Activated naive CD4-positive, alpha-beta T cell treated with anti-CD3 and anti-CD28 coated beads for 36 hours (primary cell): ENCODE measurements at places on chromosomes 5 and 9.

DNA sequence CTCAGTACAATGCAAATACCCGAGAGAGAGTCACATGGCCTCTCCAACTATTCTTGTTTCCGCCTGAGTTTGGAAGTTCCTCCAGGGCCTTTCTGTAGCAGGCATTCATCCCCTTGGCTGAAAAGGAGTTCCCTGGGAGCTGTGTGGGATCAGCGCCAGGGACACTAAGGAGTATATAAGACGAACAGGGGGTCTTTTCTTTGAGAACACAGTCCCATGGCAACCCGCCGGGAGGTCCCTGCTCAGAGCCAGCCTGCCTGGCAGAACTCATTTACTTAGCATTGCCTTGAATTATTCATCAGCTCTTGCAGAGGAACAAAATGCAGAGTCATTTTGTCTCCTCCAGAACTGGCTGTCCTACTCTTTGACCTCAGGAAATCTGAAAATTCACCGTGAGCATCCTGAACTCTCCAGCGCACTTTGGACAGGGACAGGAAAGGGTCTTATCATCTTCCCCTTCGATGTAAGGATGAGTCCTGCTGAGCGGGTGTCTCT lies 120.4 kb upstream of the OSMR start:
- H3K36me3 ChIP-seq, result no peaks in the 10 kb centered on the region
- no peak overlapping the region for H3K4me3 ChIP-seq
- H3K4me1 ChIP-seq, result no peaks in the 10 kb centered on the region
- peaks cover 7% of the 10 kb centered on the region for H3K27me3 ChIP-seq
- DNase-seq, result no peak

GRCh38 chr9:134344068-134344799 lies 18.0 kb downstream of the RXRA start:
- H3K27ac ChIP-seq, result no peak overlapping the region
- H3K27me3 ChIP-seq, result no peaks in the 10 kb centered on the region
- H3K4me3 ChIP-seq, result no peak overlapping the region
- no peaks in the 10 kb centered on the region for H3K36me3 ChIP-seq

DNA sequence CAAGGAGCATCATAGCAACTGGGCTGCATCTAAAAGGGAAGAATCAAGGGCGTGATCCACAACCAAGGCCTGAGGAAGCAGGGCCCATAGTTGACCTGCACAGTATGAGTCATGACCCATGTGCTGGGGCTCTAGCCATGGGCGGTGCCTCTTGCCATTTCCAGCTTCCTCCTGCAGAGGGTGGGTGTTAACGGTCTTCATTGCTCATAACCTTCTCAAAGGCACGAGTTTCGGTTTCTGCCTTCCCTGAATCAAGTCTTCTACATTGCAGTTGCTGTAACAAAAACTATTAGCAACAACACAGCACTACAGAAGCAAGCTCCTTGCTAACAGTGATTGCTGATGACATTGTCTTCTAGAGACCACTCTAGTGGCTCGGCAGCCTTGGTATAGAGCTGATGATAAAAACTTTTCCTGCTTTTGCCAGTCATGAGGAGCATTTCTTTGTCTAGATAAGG lies 66.9 kb downstream of the CTSL start:
- H3K27me3 ChIP-seq, result no peaks in the 10 kb centered on the region
- no peak overlapping the region for H3K27ac ChIP-seq
- H3K4me3 ChIP-seq, result no peak overlapping the region
- no peaks in the 10 kb centered on the region for H3K36me3 ChIP-seq

DNA sequence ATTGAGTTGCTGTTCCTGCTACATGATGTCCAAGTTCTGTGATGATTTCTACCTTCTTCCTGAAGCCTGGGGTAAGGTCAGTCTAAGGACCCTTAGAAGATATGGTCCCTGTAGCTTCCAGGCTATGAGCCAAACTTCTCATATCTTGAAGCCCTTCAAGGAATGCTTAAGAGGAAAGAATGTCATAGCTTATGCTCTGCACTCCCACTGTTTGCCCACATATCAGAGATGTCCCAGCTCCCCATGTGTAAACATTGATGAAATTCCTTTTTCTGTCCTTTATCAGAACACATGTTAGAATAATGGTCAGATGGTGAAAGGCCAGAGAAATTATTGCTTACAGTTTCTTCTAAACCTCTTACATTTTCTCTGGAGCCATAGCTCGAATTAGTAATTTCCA lies 41.4 kb upstream of the RUSC2 start:
- H3K4me3 ChIP-seq, result no peak overlapping the region
- no peaks in the 10 kb centered on the region for H3K36me3 ChIP-seq
- DNase-seq, result no peak
- H3K27me3 ChIP-seq, result peaks cover 16% of the 10 kb centered on the region
- no peaks in the 10 kb centered on the region for H3K4me1 ChIP-seq

DNA sequence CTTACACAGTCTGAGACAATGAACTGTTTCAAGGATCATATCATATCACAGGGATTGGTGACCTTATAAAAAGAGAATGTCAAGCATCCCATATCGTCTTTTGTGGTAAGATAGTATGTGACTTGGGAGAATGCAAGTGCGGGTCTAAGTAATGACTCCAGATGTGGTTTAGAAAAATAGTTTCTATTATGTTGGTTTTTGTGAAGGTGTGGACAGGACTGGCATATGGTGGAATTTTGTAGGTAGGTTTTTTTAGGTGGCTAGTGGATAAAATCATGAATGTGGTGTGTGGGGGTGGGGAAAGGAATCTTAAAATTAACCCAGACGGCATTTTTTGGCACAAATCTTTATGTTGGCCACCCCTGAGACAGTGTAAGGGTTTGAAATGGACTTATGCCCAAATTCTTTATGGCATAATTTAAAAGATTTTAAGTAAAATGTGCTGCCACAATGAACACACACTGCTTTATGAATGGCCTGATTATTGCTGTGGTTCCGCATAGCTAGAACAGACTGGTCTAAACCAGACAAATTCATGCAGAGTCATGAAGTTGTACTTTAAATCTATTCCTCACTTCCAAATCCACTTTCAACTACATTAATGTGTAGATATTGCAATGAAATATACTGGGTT lies 204.8 kb upstream of the HAPLN1 start:
- H3K4me3 ChIP-seq, result no peak overlapping the region
